ENCODE measurements at places on chromosomes 5 and 9. TPM values are rescaled to one million over a fixed set of nuclear protein-coding genes. Genes with fewer than 3 reads are reported as not detected.

Gene SPINK4
- total RNA-seq = not detected

GRCh38 chr9:73348471-73348870 is 196.8 kb downstream of the ANXA1 start:
- no peak overlapping the region for H3K4me3 ChIP-seq
- DNase-seq = no peak
- H3K27ac ChIP-seq = no peak overlapping the region
- H3K36me3 ChIP-seq = no peaks in the 10 kb centered on the region
- no peaks in the 10 kb centered on the region for H3K4me1 ChIP-seq
- H3K27me3 ChIP-seq = no peaks in the 10 kb centered on the region

DNA sequence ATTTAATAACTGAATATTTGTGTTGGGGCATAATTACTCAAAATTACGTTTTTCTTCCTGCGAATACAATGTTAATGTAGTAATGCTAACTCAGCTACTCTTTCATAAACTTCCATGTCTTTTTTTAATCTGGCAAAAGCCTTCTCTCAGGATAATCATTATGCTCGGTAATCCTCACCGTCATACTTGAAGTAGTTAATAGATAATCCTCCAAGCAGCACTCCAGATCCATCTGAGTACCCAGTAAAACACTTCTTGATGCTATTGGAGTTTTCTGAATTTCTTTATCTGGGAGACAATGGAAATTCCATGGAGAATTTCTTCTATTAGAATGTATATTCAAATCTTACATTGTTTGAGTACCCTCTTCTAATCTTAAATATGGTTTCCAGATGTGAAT is 34.3 kb downstream of the PARP8 start:
- no peak overlapping the region for H3K27ac ChIP-seq
- no peaks in the 10 kb centered on the region for H3K27me3 ChIP-seq
- no peaks in the 10 kb centered on the region for H3K36me3 ChIP-seq
- no peak overlapping the region for H3K4me3 ChIP-seq

DNA sequence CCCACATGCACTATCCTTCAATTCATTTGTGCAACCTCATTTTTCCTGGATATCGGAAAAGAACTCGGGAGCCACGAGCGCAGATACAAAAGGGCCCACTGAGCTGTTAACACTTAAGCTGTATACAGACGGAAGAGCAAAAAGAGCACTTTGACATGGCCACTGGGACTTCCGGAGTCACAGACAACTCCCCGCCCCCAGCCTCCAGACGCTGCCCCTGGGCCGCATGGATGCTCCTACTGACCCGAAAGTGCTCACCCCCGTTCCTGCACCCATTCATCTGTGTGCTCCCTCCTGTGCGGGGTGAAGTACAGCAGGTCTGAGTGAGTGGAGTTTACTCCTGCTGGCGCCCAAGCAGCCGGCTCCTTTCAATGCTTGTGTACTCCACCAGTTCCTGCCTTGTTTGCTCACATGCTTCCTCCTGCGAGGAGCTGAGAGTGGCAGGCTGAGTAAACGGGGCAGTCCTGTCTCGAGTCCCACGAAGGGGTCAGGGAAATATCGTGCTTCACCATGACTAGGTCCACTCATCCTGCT is 901.0 kb upstream of the CTNND2 start:
- H3K4me3 ChIP-seq = no peak overlapping the region
- no peak overlapping the region for H3K27ac ChIP-seq
- no peaks in the 10 kb centered on the region for H3K27me3 ChIP-seq

GRCh38 chr5:176733406-176734262 is 76.7 kb upstream of the UNC5A start:
- H3K4me3 ChIP-seq = no peak overlapping the region
- H3K36me3 ChIP-seq = no peaks in the 10 kb centered on the region
- no peak for DNase-seq
- H3K27ac ChIP-seq = no peak overlapping the region
- H3K27me3 ChIP-seq = peaks cover 97% of the 10 kb centered on the region
- no peaks in the 10 kb centered on the region for H3K4me1 ChIP-seq
